B cell (primary cell): ENCODE measurements at places on chromosomes 7 and 10. TPM values are rescaled to one million over a fixed set of nuclear protein-coding genes. Genes with fewer than 3 reads are reported as not detected.
A peak's percentile ranks its signal among the peaks of the same experiment; 100 is the strongest.

ALOX5 gene
- total RNA-seq: 351 and 354 TPM in 2 replicates

DPCD gene
- total RNA-seq: 1.6 and 2.2 TPM in 2 replicates

INPP5F gene
- total RNA-seq: 37.5 and 42.5 TPM in 2 replicates

CD36 gene
- 0.37 and 1.3 TPM in 2 replicates for total RNA-seq

GNGT1 gene
- not detected in 2 replicates for total RNA-seq

GNG11 gene
- total RNA-seq: 1.6 and 1.7 TPM in 2 replicates

CH25H gene
- total RNA-seq: not detected in 2 replicates

C10orf71 gene
- not detected in 2 replicates for total RNA-seq

MYH16 gene
- total RNA-seq: not detected in 2 replicates

ZNF727 gene
- 0.83 and 1.2 TPM in 2 replicates for total RNA-seq

SFRP5 gene
- not detected in 2 replicates for total RNA-seq

AOC1 gene
- not detected in 2 replicates for total RNA-seq

POP7 gene
- total RNA-seq: 13.0 and 14.4 TPM in 2 replicates

GRCh38 chr10:106935978-106936451 is 228.5 kb downstream of the SORCS1 start:
- peak; percentile 37 for DNase-seq

DNA sequence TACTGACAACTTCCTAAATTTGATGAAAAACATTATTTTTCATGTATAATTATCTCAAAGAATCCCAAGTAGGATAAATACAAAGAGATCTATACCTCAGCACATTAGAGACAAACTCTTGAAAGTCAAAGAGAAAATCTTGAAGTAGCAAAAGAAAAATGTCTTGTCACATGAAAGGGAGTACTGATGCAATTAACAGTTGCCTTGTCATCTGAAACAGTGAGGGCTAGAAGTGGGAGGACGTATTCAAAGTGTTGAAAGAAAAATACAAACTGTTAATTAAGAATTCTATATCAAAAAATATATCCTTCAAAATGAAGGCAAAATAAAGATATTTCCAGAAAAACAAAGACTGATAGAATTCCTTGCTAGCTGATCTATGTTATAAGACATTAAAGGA is 35.5 kb upstream of the ARHGAP22 start:
- DNase-seq: no peak

- DNase-seq: no peak
These were observed 30.8 kb upstream of the SCIN start for GRCh38 chr7:12539681-12540080.

DNA sequence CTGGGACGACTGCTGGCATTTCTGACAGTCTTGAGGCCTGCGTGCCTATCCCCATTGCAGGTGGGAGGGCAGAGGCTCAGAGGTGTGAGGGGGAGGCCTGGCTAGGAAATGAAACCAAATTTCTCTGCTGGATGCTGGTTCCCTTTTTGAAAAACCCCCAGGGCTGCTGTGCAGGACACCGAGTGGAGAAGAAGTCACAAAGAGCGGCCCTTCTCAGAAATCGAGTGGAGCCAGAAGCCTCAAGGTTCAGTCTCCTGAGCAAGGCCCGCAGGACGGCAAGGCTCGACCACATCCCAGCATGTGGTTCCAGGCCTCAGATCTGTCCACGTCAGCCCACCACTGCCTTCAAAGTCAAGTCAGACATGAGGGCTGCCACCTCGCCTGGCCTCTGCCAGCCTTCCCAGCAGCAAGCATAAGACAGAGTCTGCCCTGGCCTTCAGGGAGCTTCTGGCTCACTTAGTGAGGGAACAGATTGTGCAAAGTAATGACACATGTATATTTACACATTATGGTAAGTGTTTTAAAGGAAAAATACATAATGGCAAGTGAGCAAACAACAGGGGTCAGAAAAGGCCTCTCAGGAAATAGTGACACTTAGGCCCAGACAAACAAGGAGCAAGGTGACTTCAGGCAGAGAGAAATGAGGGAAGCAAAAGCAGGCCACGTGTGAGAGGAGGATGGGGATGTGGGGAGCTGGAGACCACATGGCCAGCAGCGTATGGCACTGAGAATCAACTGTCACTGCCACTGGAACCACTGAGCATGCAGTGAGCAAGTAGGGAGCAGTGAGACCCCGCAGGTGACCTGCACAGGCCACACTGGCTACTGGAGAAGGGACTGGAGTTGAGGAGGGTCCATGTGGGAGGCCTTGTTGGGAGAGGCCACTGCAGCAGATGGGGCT is 86.7 kb downstream of the ARHGAP22 start:
- peak; percentile 40 for DNase-seq

- DNase-seq: no peak
These were observed 75.9 kb upstream of the MAGI2 start for GRCh38 chr7:79529214-79529880.

DNA sequence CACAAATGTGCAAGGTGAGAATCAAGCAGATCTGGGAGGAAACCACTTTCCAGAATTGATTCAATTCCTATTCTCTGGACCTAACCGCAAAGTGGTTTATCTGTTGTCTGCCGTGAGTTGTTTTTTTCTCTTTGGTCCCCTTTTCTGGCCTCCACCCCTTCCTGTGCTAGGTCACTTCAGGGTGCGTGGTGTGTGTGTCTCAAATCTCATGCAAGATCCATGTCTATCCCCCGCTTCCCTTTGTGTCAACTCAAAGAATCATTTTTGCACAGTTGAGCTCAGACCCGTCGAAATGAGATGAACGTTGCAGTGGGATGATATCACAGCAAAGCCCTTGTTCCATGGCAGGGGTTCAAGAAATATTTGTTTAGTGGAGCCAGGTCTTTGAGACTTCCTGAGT is 184.5 kb downstream of the GATA3 start:
- no peak for DNase-seq

DNA sequence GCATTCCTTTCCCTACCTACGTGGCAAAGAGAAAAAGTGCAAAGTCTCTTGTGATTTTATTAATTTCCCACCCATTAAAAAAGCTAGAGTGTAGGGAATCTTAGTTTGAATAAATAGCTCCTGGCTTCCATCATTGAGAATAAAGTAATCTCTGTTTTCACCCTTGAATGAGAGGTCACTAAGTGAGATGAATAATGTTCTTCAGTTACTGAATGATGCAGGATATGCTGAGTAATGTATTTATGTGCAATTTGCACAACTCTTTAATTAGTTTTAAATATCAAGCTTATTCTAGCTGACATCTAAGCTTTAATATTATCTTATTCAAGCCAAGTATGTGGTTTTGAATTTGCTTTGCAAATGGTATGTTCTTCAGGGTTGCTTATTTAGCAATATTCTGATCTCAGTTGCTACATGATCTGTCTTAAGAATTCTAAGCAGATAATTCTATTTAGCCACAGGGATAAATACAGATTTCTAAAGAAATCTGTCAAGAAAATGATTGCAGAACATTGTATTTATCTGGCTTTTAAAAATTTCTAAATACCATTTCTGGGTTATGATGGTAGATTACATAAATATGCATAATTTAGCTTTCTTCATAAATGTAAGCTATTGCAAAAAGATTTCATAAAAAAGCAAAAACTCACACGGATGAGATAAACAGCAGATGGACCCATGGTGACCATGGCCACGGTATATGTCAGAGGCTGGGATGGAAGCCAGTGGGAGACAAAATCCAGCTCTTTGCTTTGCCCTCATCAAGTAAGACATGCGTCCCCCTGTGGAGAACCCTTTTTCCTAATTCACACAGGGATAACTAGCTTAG is 141.0 kb downstream of the MACC1 start:
- DNase-seq: no peak

GRCh38 chr10:49094646-49095045 is 20.7 kb downstream of the VSTM4 start:
- DNase-seq: no peak

DNA sequence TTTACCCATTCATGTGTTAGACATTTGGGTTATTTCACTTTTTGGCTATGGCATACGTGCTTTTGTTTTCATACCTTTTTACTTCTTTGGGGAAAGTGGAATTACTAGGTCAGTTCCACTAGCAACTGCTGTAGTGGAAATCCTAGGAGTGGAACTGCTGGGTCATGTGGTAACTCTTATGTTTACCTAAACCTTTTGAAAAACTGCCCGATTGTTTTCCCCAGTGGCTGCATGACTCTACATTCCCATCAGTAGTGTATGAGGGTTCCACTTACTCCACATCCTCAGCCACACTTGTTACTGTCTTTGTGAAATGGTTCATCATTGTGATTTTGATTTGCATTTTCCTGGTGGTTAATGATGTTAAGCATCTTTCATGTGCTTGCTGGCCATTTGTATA is 82.3 kb downstream of the TAX1BP1 start:
- no peak for DNase-seq

DNA sequence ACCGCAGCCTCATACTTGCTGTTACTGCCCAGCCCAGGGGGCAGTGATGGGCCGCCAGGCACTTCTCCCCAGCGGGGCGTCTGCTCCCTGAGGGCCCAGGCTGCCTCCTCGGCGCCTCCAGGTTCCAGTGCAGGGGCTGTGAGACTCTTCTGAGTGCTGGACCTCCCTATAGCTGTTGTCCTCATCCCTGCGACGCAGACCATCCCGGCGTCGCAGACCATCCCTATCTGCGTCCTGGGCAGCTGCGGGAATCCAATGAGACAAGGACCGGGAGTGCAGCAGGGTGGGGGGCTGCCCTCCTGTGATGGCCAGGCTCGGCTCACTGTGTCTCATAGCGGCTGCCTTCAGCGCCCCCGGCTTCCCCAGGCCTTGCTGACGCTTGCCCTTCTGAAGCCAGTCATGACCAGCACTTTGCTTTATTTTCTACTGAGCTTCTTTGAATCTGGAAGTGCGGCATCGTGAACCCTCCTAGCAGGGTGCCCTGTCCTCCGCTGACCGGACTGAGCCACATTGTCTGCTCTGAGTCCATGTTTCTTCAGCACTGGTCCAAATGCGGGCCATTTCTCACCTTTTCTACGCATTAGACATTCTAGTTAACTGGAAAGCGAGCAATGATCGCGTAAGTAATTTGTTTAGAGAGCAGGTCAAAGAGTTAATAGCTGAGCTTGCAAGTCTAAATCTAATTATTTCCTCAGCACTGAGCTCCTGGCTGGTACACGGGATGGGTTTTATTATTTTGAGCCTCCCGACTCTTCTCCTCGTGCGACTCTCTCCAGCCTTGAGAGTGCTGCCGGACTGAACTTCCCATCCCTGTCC is 339.5 kb downstream of the WDR37 start:
- DNase-seq: no peak

DNA sequence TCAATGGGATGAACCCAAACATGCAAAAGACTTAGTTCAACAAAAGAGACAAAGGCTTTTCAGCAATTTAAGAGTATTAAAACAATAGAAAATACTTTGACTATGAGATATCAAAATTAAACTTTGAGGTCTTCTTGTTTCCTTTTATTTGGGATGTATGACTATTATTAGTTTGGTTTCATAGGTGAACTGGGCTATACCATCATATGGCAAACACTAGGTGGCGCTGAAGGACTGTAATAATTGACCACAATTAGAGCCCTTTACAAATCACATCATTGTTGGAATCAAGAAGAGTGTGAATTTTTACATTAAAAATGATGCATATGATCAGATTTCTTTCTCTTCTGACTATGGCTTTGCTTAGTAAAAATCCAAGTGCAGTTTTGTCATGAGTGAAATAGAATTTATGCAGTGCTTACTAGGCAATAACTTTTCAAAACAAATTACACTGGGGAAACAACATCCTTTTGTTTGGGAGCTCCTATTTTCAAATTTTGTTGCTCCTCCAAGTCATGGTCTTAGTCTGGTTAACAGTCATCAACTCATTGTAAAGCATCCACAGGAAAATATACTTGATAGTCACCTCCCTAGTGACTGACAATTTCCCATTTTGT is 14.7 kb upstream of the NXPH1 start:
- DNase-seq: peak; percentile 63

- DNase-seq: no peak
These were observed 36.5 kb downstream of the GHRHR start for GRCh38 chr7:31000161-31000693.

GRCh38 chr7:54349229-54349628 is 192.9 kb upstream of the VSTM2A start:
- DNase-seq: no peak

DNA sequence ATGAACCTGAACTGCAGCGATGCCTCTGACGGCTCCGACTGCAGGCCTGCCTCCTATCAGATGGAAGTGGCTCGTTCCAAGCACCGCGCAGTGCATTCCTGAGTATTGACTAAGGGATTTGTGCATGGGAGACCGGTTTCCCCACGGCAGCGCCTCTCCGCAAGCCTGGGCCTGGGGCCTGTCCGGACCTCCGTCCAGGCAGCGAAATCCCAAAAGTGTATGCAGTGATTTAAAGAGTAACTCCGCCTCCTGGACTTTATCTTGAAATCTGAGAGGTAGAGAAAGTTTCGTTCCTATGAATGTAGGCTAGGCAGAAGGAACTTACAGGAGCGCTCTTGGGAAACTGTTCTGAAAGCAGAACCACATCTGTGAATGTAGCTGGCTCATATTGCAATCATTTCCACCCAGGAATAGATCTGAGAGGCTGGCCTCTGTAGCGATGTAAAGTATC is 106.2 kb upstream of the CELF2 start:
- DNase-seq: no peak

DNA sequence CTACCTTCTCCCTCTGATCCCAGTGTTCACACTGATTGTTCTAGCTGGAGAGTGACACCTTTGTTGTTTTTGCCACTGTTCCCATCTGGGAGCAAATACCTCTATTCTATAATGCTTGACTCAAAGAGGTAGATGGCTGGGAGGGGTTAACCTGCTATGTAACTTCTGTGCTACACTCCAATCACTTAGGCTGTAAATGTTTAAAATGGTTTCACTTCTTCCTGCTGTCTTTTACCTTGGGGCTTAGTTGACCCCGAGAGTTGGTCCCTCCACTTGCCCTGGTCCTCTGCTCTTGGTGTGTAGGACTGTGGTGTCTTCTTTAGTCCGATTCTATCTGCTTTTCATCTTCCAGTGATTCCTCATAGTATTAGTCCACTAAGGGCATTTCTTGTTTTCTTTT is 22.3 kb downstream of the KLHDC10 start:
- DNase-seq: peak; percentile 25

- no peak for DNase-seq
These were observed 49.8 kb downstream of the STK31 start for GRCh38 chr7:23759671-23760391.
